ENCODE measurements at places on chromosomes 2 and 18. TPM values are rescaled to one million over a fixed set of nuclear protein-coding genes. Genes with fewer than 3 reads are reported as not detected.

The MTIF2 gene
- 27.1 TPM for total RNA-seq

The RAB3GAP1 gene
- total RNA-seq, result 75.5 TPM

The SERPINB11 gene
- total RNA-seq, result not detected

The LIPT1 gene
- 6.0 TPM for total RNA-seq

The C2orf81 gene
- 3.5 TPM for total RNA-seq

The NRP2 gene
- total RNA-seq, result 54.9 TPM

The G6PC2 gene
- total RNA-seq, result not detected

The CYRIA gene
- total RNA-seq, result 5.5 TPM

The CNDP1 gene
- total RNA-seq, result not detected

The CNDP2 gene
- 68.5 TPM for total RNA-seq

The ASIC4 gene
- total RNA-seq, result 0.46 TPM

The LIPG gene
- total RNA-seq, result 5.5 TPM

The ITPRIPL1 gene
- total RNA-seq, result 1.3 TPM

The MC4R gene
- not detected for total RNA-seq

The SCTR gene
- total RNA-seq, result not detected

The FRZB gene
- 0.72 TPM for total RNA-seq

The NEURL3 gene
- total RNA-seq, result not detected

The RASGRP3 gene
- total RNA-seq, result 3.0 TPM

The KIAA2012 gene
- total RNA-seq, result not detected

The LMAN2L gene
- 32.5 TPM for total RNA-seq

The MARCO gene
- not detected for total RNA-seq

The SERPINB2 gene
- total RNA-seq, result 14.4 TPM

The AMER3 gene
- not detected for total RNA-seq

The XRCC5 gene
- 180 TPM for total RNA-seq

The MYO5B gene
- total RNA-seq, result 0.07 TPM

The UGT1A3 gene
- not detected for total RNA-seq

The ST8SIA5 gene
- not detected for total RNA-seq

The KIDINS220 gene
- total RNA-seq, result 90.3 TPM

The TMEFF2 gene
- 3.3 TPM for total RNA-seq

The SOWAHC gene
- 13.1 TPM for total RNA-seq

The GALR1 gene
- not detected for total RNA-seq

The SFXN5 gene
- total RNA-seq, result 11.6 TPM

The ARHGAP25 gene
- total RNA-seq, result 0.10 TPM

The SEPTIN2 gene
- 452 TPM for total RNA-seq

All from smooth muscle cell of the pulmonary artery (primary cell).